GM12892 (cell line): ENCODE measurements at places on chromosomes 16 and 17.

- no peak for DNase-seq
Observed at GRCh38 chr16:8645141-8645521, 23.6 kb downstream of the METTL22 start.

DNA sequence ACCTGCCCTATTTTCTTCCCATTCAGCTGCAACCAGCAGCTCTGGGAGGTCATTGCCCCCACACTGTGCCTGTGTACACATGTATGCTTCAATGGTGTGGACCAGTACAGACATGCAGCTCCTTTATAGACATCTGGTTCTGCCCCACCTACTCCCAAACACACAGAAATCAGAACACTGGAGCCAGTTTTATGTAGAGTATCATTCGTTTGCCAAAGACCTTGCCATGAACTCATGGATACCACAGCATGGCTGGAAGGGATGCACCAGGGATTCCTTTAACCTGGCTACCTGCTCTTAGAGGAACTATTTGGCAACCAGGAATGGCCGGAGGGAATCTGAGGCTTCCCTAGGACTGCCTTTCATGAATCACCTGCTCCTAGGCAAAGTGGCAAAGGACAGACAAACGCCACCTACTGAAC is 60.4 kb downstream of the ZFHX3 start:
- no peak for DNase-seq

DNA sequence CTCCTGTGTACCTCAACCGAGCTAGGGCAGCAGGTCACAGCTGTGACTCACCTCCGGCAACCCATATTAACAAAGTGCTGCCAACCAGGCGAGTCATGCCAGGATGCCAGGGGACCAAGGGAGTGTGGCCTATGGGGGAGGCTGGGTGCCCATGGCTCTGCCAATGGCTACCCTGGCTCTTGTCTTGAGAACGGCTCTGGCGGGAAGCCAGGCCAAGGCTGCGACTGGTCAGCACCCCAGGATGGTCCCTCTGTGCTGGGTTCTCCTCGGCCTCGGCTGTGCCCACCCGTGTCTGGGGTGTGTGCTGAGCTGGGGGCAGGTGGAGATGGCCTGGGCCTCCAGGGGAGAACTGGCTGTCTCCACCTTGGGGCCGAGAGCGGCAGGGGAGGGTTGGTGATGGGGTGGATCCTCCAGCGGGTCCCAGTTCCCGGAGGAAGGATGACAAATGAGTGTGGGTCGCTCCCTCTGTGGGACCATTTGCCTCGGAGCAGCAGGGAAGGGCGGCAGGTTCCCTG is 75.8 kb downstream of the MRC2 start:
- no peak for DNase-seq

GRCh38 chr17:28053044-28053670 is 10.7 kb downstream of the NLK start:
- DNase-seq: no peak

GRCh38 chr16:74463888-74464287 is 42.6 kb upstream of the CLEC18B start:
- no peak for DNase-seq

DNA sequence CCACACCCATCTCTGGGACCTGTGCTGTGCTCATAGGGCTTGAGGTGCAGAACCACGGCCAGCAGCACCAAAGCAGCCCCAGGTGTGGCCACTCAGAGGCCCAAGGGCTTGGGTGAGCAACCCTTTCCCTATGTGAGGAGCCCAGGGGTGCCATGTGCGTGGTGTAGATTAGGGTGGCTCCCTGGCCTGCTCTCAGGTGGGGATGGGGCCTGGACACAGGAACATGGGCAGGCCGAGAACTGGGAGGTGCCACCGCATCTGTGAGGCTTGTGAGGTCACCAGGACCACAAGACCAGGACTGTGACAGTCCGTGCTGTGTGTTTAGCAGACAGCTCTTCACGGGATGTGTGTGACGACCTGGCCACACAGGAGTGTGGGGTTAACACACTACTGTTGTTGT is 103.5 kb upstream of the ZNF750 start:
- DNase-seq: no peak

GRCh38 chr16:53848277-53848942 is 144.5 kb downstream of the FTO start:
- DNase-seq: no peak

- no peak for DNase-seq
Observed at GRCh38 chr17:76441686-76442340, 11.1 kb downstream of the UBE2O start.
